Activated CD4-positive, alpha-beta T cell treated with anti-CD3 and anti-CD28 coated beads for 36 hours (primary cell): ENCODE measurements at places on chromosomes 4 and X. TPM values are rescaled to one million over a fixed set of nuclear protein-coding genes. Genes with fewer than 3 reads are reported as not detected.

Gene TLR10
- total RNA-seq: not detected

- no peak for DNase-seq
Measured at GRCh38 chr4:29151584-29151983, 1568.6 kb upstream of the PCDH7 start.

Gene NOX1
- not detected for total RNA-seq

- no peak for DNase-seq
Measured at GRCh38 chrX:137848266-137848905, 282.5 kb downstream of the ZIC3 start.

DNA sequence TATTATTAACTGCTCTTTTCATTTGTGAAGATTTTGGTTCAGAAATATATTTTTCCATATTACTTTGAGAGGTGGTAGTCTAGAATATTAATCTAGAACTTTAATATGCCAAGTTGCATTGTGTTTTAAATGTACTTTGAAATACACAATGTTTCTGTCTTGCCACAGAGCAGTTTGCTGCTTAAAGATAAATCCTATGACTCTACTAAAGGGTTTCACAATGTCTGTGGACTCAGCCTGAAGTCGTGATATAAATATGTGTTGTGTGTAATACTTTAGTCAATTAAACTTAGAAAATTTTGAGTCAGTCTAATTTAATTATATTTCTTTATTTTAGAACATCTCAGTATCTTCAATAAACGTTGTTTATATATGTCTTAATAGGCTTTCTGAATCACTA, 1771.7 kb upstream of the PCDH7 start:
- no peak for DNase-seq

- DNase-seq: no peak
Measured at GRCh38 chrX:114889481-114889880, 127.9 kb downstream of the IL13RA2 start.

GRCh38 chrX:7606039-7606652, 236.8 kb upstream of the VCX start:
- no peak for DNase-seq

Gene PAGE1
- total RNA-seq: not detected
